ENCODE measurements at places on chromosomes 6 and 20.

- DNase-seq = no peak
Measured at GRCh38 chr20:54346276-54346675, 129.1 kb upstream of the DOK5 start.

DNA sequence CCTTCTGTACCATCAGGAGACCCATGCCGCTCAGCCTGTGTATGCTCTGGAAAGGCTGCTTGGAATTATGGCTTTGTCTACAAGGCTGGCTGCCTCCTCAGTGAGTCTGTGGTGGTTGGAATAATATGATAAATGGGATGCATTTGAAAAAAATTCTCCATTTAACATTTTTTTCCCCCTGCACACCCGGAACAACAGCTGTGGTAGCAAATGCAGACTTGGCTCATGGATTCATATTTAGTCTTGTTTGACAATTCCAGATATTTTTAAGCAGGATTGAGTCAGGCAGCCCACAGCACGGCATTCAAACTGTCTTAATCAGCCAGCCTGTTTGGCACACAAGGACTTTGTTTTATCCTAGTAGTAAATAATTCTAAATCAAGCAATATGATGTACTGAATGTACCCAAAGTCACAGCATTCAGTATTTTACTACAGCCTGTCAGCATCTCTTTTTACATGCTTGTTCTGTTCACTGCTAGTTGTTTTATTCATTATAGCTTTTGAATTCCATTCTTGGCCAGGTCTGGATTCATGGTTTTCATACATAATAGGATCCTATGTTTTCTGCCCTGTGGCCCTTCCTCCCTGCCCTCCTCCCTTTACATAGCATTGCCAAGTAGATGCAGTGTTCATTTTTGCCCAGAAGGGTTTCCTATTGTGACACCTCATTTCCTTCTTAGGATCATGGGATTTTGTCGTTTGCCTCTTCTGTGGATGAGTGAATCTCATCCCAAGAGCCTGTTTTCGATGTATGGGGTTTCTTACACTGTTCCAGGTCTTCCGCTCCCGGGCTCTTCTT is 68.1 kb downstream of the LRRC1 start:
- no peak for DNase-seq

DNA sequence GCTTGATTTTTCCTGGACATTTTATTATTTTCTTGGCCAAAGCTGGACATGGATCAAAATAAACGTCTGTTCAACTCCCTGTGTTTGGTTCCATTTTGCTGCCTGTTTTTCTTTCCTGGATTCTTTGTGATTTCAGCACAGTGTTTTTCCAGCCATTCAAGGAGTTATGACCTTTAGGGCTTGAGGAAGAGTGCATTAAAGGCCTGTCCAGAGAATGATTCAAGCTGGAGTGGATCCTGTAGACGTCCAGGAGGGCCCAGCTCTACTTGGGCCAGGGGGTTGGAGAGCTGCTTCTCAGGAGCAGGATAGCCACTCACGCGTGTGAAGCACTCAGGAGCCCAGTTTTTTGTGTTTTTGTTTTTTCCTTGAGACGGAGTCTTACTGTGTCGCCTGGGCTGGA is 56.5 kb upstream of the IER3 start:
- no peak for DNase-seq

DNA sequence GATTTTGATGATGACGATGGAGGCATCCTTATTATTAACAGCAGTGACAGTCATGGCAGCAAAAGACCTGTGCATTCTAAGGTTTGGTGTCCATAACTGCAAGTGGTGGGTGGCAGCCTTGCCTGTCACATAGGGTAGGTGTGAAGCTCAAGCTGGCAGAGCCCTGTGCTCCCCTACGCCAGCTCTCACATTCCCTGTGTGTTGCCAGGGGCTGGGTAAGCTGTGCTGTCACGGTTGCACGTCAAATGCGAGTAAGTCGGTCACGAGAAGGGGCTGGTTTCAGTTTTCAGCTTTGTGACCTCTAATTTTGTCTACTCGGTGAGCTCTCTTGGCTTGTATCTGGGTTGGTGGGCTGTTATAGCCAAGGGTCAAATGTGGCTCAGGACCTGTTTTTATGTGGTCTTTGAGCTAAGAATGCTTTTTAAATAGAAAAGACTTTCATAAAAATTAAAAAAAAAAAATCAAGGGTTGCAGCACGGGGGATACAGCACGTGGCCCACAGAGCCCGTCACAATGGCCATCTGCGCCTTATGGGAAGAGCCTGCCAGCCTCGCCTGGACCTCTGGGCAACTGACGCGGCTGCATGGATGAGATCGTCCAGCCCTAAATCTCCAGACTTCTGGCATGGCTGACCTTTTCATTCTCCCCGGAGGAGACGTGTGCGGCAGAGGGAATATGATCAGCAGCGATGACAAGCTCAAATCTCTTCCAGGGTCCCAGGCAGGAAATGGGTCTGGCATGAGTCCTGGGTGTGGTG is 148.5 kb downstream of the PHACTR3 start:
- DNase-seq = no peak

DNA sequence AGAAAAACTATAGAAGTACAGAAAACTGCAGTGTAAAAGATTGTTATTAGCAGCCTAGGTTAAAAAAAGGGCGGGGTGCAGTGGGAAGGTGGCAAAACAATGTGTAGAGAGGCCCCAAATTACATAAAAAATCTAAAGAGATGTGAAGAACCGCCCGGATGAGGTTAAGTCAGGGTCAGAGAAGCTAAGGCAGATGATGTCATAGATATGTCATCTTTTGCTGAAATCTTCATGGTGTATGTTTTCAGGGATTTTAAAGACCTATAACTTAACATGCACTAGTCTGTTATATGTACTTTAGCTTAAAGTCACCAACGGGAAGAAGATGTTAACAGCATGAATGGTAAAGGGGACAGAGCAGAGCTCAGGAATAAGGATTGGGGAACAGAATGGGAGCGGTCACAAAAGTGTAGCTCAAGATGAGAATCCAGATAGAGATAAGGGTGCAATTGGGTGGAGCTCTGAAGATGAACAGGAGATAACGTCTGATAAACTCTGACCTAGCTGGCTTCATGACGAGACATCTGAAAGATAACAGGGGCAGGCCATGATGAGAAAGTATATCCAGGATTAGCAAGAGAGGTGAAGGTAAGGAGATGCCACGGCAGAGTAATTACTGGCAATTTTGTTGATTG is 83.4 kb downstream of the TFAP2A start:
- no peak for DNase-seq

- DNase-seq = no peak
Measured at GRCh38 chr6:52189974-52190373, 3.8 kb downstream of the IL17A start.

GRCh38 chr6:69232496-69232895 is 564.3 kb downstream of the LMBRD1 start:
- DNase-seq = no peak

DNA sequence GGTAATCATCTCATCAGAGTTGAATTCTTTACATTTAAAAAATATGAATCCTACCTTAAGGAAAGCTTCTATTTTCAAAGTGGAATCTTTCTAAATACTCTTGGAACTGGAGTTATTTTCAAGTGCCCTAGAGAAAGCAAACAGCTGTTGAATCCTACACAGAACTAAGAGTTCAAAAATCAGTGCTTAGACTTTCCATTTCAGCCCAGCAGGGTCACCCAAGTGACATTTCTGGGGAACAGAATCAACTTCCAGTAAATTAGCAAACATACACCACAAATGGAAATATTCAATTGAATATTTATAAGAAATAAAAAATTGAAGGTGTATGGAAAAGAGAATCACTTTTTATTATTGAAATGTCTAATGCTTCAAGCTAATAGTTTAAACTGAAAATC is 427.7 kb upstream of the NOX3 start:
- no peak for DNase-seq

- no peak for DNase-seq
Measured at GRCh38 chr6:95681736-95682135, 104.4 kb downstream of the MANEA start.

DNA sequence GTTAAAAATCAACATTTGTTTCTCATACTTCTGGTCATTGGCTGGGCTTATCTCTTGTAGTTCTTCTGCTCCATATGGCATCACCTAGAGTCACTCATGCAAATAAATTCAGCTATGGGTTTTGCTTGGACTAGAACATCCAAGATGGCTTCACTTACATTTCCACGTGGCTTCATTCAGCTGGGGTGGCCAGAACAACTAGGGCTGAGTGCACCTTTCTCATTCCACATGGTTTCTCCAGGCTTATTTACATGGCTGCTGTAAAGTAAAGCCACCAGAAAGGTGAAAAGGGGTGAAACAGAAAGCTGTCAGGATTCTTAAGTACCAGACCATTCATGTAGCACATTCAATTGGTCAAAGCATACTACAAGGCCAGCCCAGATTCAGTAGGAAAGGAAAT is 151.1 kb upstream of the BMP2 start:
- no peak for DNase-seq

DNA sequence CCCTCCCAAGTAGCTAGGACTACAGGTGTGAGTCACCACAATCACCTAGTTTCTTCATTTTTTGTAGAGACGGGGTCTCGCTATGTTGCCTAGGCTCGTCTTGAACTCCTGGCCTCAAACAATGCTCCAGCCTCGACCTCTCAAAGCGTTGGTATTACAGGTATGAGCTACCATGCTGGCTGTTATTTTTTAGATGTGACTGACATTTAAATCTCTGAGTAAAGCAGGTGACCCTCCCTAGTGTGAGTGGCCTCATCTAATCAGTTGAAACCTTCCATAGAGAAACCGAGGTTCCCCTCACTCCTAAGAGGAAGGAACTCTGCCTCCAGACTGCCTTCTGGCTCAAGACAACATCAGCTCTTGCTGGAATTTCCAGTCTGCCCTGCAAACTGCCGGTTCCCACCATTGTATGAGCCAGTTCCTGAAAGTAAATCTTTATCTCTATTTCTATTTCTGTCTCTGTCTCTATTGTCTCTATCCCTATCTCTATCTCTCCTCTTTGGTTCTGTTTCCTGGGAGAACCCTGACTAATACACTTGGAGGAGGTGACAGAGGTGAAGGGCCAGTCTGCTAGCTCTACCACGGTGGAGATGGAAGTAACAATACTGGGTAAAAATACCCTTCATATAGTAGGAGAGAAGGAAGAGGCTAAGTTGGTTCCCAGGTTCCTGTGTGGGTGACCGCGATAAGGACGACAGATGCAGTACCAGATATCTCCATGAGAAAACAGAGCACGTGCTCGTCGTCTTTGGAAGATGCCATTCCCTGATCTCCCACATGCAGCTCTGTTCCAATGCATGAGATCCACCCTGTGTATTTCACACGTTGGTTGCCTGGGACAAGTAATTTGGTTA is 81.0 kb downstream of the MYB start:
- DNase-seq = no peak

GRCh38 chr20:20267685-20268370 is 100.1 kb upstream of the INSM1 start:
- no peak for DNase-seq

DNA sequence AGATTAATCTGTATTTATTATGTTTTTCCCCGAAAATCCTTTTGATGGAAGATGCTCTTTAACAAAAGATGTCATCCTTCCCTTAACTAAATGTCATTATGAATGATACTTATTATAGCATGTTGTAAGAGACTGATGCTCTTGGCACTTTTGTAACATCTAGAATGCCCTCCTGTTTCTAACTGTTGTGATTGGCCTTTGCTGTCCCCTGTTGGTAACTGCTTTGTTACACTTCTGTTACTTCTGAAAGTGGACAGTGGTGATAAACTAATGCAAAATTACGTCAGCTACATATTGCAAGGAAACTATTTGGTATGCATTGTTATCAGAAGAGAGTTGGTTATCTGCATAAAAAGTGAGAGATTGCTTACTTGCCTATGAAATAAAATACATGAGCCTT is 5.8 kb downstream of the TTK start:
- DNase-seq = no peak

DNA sequence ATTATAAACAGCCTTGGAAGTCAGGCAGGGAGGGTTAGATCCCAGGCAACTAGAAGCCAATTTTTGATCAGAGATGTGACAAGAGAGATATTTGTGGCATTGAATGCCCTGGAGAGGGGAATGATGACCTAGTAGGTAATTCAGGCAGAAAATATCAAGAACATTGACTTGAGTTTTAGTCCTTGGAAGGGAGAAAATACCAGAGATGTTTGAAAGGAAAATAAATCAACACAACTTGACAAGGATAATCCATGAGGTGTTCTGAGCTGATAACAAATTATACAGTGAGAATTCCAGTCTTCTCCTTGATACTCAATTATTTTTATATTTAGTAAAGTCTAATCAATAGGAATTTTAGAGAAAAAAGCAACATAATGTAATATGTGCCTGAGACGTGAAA is 10.6 kb upstream of the MARCKS start:
- DNase-seq = no peak

DNA sequence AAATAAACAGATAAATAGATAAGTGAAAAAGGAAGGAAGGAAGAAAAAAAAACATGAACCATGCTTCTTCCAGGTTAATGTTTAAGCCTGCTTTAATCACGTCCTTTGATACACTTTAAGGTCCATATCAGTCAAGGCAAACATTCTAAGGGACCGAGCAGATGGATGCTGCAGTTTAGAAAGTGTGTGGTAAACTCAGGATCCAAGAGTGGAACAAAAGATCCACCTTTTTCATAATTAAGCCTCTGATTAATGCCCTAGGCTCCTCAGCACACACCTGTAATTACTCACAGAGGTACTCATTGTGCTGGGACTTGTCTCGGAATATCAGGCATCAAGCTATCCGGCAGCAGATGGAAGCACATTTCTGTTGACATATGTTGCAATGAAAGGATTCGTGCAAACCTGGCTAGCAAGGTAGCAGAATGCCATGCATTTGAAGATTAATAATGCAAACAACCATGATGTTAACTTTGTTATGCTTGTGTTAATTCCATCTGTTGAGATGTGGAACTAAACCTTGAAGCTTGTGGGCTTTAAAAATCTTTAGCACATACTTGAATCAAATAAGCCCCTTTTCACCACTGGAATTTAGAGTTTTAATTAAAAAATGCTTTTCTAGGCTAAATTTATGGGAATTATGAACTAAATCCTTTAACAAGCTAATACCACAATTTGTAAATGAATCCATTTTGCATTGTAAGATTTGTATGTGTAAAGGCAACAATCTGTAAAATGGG is 163.7 kb downstream of the RALGAPA2 start:
- DNase-seq = no peak

GRCh38 chr6:124694139-124694705 is 268.0 kb upstream of the RNF217 start:
- DNase-seq = no peak

DNA sequence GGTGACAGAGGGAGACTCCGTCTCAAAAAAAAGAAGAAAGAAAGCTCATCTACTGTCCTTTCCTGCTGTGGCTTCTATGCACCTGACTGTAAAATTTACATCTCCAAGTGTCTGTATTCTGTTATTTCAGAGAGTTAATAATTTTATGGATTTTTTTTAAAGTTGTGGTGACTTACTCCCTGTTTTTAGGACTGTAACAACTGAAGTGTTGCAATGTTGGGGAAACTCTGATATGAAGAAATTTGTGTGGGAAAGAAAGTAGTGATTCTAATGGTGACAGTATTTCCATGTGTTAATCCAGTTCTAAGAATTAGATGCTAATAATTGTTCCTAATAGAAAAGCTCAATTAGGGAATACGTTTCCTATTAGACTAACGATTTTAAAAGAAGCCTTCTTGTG is 27.4 kb downstream of the STX11 start:
- DNase-seq = no peak

- no peak for DNase-seq
Measured at GRCh38 chr6:110769923-110770322, 45.3 kb downstream of the CDK19 start.
